Stimulated activated CD4-positive, alpha-beta T cell treated with anti-CD3 and anti-CD28 coated beads, Interleukin-1b, Interleukin-23, amount 100 ng/mL, for 24 hours (primary cell): ENCODE measurements at places on chromosomes 11 and 22.

DNA sequence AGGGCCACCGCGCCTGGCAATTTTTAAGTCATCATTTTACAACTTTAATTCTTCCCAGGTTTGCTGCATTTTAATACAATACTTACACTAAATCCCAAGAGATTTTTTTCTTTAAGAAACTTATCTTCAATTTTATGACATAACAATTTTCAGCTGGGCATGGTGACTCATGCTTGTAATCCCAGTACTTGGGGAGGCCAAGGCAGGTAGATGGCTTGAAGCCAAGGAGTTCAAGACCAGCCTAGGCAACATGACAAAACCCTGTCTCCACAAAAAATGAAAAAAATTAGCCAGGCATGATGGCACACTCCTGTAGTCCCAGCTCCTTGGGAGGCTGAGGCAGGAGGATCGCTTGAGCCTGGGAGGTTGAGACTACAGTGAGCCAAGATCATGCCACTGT lies 38.8 kb downstream of the CLDN25 start:
- no peak for DNase-seq

- no peak for DNase-seq
These were observed 111.2 kb upstream of the RASSF10 start for GRCh38 chr11:12897867-12898266.

- DNase-seq, result no peak
These were observed 2.2 kb downstream of the MCHR1 start for GRCh38 chr22:40681451-40681850.

DNA sequence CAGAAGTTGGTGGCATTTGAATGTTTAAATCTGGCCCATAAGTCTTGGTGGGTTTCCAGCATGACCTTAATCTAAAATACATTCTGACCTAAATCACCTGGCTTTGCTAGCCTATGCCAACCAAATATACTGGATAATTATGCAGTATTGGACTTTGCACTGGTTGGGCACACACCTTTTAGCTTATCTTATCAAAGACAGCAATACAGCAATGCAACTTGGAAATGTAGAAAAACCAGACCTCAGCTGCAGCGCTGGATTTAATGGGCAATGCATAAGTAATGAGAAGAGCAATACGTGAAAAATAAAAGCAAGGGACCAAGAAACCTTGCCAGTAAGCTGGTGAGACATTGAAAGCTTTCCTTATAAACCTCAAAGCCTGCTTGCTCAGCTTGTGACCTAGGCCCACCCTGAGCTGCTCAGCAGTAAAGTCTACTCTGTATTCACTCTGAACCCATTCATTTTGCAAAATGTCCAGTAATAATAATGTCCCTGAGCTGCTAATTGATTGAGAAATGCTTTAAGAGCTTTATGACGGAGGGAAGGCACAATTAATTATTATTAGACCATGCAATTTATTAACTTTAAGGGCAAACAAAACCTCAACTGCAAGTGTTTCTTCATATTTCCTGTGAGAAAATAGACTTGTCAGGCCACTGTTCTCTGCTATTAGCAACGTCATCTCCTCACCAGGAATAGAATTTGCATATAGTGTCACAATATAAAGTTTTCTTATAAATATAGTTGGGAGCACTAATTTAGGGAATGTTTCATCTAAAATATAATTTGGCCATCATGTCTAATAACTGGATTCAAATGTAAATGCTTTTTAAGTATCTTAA lies 49.4 kb upstream of the CEP295 start:
- no peak for DNase-seq

DNA sequence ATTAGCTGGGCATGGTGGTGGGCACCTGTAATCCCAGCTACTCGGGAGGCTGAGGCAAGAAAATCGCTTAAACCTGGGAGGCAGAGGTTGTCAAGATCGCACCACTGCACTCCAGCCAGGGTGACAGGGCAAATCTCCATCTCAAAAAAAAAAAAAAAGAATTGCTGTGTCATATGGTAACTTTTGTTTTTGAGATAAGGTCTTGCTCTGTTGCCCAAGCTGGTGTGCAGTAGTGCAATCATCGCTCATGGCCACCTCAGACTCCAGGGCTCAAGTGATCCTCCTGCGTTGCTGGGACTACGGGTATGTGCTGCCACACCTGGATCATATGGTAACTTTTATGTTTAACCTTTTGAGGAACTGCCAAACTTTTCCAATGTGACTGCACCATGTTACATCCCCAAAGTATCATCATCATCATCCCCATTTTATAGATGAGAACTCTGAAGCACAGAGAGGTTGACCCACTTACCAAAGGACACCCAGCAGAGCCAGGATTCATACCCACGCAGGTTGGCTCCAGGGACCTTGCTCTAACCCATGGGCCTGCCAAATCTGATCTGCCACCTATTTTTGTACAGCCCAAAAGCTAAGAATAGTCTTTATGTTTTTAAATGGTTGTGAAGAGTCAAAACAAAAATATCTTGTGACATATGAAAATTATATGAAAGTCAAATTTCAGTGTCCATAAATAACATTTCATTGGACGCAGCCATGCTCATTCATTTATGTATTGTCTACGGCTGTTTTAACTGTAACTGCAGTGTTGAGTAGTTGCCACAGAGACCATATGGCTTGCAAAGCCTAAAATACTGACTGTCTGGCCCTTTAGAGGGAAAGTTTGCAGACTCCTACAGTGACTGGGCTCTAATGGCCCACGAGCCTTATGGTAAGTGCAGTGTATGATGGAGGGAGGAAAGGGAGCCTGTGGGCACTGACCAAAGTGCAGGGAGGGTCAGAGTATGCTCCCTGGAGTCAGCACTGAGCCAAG lies 45.3 kb downstream of the GDPD5 start:
- no peak for DNase-seq

- no peak for DNase-seq
These were observed 68.2 kb downstream of the GALNT18 start for GRCh38 chr11:11553573-11553972.

DNA sequence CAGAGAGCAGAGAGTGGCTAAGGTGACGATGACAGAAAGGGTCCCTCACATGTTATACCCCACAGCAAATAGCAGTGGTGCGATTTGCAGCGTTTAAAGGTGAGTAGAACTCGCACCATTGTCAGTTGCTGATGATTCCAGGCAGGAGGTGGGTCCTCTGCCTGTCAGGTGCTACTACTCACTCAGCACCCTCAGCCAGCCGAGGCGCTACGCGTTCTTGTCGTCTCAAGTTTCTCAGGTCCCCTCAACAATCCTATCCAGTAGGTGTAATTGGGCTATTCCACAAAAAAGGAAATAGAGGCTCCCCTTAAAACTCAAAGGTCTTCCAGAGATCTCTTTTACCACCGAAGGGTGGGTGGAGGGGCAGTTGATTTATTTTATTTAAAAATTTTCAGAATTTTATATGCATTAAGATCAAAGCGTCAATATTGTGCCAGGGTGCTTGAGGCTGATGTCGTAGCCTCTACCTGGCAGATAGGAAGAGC lies 18.3 kb downstream of the ELF5 start:
- no peak for DNase-seq

DNA sequence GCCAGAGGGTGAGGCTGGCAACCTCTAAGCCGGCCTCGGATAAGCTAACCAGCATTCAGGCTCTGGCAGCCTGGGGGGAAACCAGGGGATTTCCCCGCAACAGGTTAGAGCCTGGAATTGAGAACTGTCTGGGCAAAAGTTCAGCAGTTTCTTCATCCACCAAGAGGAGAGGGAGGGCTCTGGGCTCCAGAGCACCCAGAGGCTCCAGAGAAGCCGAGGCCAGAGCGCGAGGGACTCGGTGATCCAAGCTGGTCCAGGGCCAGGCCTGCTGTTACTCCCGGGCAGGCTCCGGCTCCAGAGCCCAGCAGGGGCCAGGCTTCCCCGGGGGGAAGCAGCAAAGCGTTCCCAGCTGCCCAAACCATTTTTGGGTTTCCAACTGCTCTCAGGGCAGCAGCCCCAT lies 13.3 kb upstream of the SH3BP1 start:
- DNase-seq, result no peak

DNA sequence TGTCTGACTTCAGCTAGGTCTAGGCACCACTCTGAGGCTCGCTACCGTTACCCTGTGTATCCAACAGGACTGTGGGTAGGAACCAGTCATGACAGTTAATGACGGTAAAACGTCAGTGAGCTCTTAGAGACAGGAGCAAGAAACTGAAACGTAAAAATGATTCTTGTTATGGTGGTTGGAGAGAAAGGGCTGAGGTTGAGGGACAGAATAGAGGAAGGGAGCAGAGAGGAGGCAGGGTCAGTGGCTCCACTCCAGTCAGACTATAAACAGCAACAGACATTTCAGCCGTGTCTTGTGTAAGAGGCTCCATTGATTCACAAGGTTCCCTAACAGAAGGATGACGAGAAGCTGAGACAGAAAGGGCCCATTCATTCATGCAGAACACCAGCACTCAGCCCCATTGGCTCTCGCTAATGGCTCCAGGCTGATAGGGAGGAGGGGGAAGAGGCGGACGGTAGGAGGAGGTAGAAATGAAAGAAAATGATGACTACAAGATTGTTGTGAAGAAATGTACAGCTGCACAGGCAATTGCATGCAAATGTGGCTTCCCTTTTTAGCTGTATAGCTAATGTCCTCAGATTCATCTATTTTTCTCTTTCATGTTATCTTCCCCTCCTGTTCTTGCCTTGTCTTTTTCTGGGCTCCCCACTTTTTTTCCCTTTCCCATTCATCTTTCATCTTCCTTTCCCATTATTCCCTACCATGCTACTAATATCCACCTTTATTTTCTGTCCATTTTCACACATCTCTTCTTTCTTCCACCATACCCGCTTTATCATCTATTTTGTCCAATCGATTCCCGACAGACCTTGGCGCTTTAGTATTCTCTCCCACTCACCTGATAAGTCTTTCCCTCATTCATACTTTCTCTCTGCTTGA lies 34.3 kb downstream of the ETS1 start:
- DNase-seq, result no peak
